CD4-positive, alpha-beta T cell treated with Interleukin-6 at 100 ng/mL for 8 hours (primary cell): ENCODE measurements at places on chromosomes 6 and 20.
A peak's percentile ranks its signal among the peaks of the same experiment; 100 is the strongest.

GRCh38 chr6:117603821-117604220, 1.5 kb upstream of the GOPC start:
- DNase-seq: no peak

DNA sequence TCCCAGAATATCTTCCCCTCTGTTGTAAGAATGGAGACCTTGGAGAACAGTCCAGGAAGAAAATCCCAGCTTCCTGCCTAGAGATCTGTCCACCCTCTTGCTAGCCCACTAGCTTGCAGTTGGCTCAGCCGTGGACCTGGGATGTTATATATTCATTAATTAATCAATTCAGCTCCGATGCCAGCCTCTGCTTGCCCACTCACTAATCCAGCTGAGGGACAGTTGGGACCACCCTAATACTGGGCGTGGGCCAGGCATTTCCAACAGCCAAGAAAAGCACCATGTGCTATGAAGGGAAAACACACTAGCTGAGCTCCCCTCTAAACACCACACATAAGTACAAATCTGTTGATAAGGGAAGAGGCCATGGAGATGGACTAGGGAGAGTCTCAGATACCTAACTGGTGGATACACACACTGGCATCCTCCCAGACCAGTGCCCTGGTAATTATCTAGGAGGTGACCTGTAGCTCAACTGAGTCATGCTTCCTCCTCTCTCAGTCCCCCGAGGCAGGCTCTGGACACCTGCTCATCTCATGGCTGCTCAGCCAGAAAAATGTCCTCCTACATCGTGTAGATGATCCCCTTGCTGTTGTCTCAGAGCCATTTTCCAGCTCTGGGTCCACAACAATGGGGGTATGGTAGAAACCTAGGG, 78.9 kb downstream of the ANKRD60 start:
- no peak for DNase-seq

DNA sequence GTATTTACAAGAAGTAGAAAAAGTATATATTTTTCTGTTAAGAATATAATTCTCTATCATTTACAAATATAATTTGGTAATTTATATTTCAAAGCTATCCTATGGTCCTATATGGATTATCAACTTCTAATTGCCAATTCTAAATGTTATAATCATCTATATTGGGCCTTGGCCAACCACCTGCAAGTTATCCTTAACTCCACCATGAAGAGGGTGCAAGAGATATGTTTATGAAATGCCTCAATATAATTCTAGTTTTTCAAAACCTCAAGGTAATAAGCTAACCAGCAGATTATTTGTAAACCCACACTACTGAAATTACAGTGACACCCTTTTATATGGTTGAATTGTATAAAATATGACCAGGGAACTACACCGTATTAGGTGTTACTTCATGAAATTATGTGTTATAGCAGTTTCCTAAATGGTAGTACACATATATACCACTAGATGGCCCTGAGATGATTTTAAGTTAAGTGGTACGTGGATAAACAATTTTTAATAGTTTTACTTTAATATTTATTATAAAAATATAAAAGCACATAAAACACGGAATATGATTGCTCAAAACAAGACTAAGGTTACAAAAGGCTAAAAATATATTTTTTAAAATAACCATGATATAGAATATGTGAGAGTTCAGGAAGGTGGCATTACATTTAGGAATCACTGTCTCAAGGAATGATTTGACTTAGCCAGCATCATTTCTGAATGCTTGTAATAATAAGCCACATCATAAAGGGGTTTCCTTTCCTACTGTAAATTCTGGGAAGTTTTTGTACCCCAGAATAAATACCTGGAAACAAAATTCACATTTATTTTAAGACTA, 9.8 kb upstream of the PNISR start:
- DNase-seq: peak; percentile 23

DNA sequence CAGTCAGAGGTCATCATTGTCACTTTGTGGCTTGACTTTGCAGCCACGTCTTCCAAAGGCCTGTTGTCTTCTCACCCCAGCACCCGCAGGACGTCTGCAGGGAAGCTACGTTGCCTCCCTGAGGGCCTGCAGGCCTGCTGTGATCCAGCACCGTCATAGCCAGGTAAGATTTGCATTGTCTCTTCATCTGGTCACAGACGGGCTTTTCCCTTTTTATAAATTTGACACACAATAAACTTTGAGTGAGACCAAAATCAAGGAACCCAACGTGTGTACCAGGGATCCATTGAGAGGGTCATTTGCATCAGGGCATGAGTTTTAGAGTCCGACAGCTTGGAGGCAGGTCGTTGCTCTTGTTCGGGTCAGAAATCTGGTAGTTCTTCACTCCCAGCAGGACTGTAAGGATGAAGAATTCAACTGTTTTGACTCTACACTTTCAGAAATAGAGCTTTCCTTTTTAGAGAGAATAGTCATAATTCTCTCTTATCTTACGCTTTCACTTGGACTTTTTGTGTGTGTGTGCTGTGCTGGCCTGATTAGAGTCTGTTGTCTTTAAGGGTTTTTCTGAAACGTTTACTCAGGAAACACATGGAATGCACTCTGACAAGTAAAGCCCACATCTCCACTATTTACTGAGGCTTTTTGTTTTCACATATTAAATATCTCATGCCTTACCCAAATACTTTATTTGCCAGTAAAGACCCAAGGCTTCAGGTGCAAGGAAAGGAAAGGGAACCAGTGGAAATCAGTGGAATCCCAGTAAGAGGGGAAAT, 177.2 kb upstream of the TAB2 start:
- peak; percentile 71 for DNase-seq

- DNase-seq: no peak
Observed at GRCh38 chr20:15396900-15397299, 1059.5 kb upstream of the FLRT3 start.

DNA sequence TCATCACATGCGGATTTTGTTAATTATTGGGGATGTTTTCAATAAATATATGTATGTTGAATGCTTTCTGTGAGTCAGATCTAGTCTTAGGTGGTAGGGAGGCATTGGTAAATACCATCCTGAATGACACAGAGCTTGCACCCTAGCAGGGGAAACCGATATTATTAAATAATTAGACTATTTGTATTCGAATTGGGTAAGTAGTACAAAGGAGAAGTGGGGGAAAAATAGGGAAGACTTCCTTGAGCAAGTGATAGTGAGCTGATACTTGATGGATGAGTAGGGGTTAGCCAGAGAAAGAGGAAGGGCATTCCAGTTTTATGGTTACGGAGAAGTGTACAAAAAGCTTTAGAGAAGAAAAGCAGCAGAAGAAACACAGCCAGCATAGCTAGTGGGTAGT, 1.5 kb downstream of the RIOK1 start:
- DNase-seq: no peak

DNA sequence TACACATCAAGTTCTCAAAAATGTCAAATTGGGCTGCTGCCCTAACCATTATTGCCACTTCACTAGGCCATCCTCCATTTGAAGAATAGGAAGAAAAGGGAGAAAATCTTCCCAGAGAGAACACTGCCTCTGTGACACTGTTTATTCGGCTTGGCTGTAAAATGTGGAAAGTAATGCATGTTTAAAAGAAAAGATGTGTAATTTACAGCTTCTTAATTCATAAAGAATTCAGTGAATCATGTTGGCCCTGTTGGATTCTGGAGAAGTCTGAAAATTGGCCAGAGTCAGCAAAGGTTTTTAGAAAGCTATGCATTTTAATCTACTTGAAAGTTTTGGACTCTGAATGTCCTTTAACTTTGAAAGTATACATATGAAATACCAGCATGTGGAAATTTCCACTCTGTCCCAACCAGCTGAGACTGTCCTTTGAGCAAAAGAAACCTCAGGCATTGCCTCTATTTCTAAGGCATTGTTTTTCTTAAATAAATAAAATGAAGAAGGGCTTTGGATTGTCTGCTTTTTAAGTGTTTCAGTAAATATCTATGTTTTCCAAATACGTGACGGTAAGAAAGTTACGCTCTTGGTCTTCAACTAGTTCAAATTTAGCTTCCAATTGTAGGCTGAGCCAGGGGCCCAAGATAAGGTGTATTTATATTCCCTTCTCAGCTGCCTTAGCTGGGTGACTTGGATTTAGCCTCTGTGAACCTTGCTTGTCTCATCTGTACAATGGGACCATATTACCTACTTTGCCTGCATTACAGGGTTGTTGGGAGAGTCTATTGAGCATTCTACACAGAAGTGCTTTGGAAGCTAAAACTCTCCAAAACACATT, 222.2 kb downstream of the UST start:
- no peak for DNase-seq
